ENCODE measurements at places on chromosomes 4 and X.

DNA sequence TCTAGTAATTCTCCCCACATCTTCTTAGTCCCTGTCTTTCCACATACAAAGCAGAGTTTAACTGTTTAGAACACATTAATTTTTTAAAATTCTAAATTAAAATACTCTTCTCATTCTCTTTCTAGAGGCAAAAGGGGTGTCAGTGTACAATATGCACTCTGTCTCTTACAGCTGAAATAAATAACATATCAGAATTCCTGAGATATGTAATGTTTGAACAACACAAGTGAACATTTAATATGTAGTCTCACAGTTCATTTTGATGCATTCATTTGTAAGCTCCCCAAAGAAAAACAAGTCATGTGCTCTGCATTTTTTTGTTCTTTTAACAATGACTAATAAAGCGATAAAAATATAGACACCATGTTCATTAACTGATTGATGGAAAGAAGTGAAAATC is 19.7 kb upstream of the SULT1B1 start:
- DNase-seq = no peak

- no peak for DNase-seq
Measured at GRCh38 chr4:37737466-37737865, 51.3 kb upstream of the RELL1 start.

- DNase-seq = no peak
Measured at GRCh38 chr4:10172278-10172921, 55.8 kb upstream of the WDR1 start.

DNA sequence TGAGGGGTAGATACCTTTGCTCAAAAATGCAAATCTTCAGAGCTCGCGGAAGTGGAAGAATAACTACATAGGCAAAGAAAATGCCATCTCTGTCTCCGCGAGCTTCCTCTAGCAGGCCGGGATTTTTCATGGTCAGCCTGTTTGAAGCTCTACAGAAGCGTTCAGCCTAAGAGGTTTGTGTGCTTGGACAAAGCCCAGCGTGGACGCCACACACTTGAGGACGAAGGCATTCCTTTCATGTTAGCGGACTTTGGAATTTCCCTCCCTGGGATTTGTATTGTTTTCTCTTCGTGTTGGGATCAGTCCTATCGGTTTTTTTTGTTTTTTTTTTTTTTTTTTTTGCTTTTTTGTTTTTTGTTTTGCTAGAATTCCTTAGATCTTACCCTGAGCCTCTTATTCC is 53.7 kb downstream of the SMIM31 start:
- peak; percentile 87 for DNase-seq

DNA sequence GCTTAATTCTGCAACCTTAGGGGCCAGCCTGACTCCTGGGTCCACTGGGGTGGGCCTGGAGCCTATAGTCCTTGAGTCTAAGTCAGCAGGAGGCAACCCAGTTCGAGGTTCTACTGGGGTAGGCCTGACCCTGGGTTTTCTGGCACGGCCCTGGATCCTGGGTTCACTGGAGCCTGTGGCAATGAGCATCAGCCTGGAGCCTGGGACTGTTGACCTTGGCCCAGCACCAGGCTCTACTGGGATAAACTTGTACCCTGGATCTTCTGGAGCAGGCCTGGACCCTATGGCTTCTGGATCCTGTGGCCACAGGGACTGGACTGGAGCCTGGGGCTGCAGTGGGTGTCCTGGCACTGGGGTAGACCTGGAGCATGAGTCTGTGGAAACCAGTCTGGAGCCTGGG is 874.3 kb upstream of the INTU start:
- DNase-seq = no peak

DNA sequence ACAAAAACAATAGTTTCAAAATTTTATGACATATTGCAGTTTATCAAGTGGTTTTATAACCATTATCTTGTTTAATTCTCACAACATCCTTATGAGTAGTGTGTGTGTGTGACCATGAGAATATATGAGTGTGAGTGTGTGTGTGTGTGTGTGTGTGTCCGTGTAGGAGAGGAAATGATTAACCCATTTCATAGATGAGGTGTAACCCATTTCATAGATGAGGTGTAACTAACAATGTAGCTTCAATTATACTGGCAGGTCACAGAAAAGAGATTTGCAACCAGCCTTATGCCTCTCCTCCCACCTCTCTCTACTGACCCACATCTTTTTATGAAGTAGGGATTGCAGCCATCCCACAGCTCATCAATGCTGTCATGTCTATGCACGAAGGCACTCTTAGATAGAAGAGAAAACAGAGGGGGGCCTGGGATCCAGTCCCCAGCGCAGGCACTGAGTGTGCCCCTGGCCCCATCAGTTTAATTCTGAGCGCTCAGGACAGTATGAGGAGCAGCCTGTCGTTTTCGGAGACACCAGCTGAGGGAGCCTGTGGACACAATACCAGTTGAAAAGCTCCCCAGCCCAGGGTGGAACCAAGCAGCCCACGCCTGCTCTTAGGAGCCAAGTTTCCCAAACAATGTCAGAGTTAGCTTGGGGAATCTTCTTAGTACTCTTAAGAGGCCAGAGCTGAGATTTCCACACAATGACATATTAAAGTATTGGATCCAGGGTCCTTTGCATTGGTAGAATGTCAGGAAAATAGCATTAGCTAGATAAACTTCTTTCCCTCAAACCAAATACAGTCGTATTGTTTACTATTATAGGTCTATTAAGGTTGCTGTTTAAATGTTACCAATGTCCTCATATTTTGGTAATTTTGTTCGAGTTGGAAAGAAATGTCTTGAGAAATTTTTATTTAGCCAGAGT is 88.6 kb downstream of the PALLD start:
- DNase-seq = peak; percentile 94

DNA sequence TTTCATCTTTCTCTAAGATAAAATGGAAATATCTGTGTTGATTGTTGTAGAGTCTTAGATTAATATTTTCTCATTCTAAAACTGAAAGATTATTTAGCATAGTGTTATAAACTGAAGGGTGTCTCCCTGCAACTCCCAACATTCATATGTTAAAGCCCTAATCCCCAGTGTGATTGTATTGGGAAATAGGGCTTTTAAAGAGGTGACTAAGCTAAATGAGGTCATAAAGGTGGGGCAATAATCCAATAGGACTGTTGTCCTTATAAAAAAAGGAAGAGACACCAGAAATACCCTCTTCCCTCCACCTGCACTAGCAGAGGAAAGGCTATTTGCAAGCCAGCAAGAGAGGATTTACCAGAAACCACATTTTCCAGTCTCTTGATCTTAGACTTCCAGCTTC is 1626.4 kb downstream of the C4orf33 start:
- DNase-seq = peak; percentile 69

GRCh38 chrX:125094901-125095300 is 224.8 kb upstream of the TEX13C start:
- no peak for DNase-seq

GRCh38 chr4:26455571-26455970 is 34.7 kb downstream of the CCKAR start:
- DNase-seq = no peak

DNA sequence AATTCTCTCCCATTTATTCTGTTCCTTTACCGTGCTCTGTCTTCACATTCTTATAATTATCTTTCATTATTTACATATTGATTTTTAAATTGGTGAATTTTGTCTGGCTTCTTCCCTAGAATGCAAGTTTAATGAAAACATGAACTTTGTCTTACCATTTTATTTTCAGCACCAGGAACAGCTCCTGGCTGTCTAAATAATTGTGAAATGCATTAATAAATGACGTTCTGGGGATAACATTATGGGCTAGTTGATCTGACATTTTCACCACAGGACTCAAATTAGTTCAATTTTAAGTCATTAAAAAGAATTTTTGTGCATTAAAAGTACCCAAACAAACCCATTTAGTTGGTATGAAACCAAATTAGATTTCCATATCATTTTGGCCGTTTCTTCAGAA is 97.5 kb downstream of the KCTD8 start:
- DNase-seq = no peak

GRCh38 chr4:71366766-71367165 is 27.9 kb downstream of the SLC4A4 start:
- DNase-seq = no peak

DNA sequence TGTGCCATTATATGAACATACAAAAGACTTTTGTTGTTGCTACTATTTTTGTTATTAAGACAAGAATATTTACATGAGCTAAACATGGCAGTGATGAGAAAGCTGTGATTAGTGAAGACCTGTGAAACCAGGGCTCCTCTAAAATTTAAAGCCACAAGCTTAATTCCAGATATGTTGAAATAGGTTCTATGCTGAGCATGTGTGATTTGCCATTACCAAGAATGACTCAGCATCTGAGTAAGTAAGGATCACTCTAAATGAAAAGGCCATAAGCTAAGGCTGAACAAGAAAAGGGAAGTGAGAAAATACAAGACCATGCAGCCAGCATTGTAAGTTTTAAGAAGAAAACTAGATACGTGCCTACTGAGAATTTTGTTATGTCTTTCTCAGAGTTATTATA is 75.9 kb upstream of the CAMK2D start:
- no peak for DNase-seq

DNA sequence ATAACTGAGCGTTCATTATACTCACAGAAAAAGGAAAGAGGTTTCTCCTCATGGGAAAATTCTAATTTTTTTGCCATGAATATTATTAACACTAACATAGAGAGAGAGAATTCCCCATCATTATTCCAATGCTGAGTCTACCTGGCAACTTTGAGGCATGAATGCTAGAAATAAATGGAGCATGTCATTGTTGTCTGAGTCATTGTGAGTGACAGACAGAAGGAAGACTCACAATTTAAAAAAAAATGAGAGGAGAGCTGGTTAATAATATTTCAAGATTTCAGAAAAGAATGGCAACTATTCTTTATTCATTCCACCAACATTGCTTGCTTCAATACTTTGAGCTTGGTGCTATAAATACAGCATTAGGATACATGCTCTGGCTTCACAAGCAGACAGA is 170.4 kb upstream of the HS3ST1 start:
- DNase-seq = no peak

DNA sequence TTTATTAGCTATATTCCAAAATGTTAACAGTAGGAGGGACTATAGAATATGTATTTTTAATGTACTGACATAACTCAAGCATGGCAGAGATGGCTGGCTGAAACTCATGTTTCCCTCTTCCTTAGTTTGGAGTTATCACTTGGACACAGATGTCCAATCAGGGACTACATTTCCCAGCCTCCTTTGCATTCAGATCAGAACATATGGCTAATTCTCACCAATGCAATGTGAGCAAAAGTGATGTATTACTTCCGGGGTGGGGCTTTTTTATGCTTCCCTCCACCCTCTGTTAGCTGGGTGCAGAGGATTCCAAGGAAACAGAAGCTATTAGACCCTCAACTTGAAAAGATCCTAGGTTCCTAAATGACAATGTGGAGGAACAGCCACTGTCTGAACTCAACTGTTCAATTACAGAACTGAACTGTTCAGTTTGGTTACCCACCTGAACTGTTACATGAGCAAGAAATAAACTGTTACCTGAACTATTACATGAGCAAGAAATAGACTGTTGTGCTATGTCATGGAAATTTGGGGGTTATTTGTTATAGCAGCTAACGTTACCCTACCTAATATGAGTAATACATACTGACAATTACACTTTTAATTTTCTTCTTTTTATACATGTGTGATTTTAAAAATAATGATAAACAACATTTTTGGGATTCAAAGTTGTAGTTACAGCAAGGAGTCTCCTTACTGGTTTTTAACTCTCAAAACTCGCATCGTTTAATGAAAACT is 29.6 kb upstream of the ERVMER34-1 start:
- DNase-seq = peak; percentile 26

DNA sequence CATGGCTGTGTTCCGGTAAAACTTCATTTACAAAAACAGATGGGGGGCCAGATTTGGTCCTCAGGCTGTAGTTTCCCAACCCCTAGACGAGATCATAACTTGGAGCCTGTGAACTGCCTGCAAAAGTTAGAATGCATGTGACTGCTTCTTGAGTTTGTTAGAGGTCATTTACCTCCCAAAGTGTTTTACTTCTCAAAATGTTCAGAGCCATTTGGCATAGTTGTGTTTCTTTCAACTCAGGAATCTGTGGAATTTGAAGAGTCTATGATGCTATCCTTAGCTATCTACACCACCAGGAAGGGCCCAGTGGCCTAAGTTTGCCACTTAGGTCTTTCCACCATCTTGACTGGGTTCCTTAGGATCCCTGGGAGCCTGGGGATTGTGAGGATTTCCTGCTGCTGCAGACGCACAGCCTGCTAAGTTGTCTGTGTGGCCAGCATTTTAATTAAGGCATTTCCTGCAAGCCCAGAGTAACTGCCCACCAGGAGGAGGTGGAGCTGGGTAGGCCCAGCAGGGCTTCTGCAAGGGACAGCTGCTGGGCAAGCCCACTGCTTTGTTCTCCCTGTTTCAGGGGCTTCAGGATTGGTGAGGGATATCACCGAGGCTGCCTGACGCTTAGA is 53.1 kb downstream of the CCNI start:
- DNase-seq = peak; percentile 82

- DNase-seq = no peak
Measured at GRCh38 chr4:89284828-89285227, 22.8 kb downstream of the GPRIN3 start.

GRCh38 chr4:175280153-175280552 is 362.0 kb downstream of the ADAM29 start:
- no peak for DNase-seq

DNA sequence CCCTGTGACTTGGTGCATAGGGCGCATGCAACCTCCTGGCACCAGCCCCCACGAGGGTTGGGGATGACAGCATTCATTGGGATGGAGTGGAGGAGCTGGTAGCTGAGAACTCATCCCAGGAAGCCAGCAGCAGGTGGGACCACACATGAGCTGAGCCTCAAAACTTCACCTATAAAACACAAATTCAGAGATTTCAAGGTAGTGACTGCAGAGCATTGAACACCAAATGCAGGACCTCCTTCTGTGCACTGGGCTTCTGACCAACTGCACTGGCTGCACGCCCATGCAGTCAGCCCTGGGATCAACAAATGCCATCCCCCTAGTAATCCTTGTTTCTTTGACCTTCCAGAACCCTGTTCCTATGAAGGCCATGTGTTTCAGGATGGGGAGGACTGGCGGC is 197.8 kb downstream of the FRAS1 start:
- no peak for DNase-seq

DNA sequence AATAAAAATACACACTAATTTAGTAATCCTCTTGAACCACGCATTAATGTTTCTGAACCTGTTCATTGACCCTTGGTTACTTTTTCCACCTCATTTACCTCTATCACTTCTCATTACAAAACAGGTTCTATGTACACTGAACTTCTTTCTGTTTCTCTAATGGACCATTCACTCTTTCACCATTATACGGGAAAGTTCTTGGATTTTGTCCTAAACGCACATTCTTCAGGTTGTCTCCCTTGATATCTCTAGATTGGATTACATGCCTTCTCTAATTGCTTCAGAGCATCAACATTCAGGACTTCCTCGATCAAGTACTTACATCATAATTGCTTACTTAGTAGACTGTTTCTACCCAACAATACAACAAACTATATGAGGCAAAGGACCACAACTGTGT is 359.4 kb upstream of the FSTL5 start:
- DNase-seq = no peak

Measured in GM23338 (cell line).